ENCODE measurements at places on chromosomes 7 and 10.

DNA sequence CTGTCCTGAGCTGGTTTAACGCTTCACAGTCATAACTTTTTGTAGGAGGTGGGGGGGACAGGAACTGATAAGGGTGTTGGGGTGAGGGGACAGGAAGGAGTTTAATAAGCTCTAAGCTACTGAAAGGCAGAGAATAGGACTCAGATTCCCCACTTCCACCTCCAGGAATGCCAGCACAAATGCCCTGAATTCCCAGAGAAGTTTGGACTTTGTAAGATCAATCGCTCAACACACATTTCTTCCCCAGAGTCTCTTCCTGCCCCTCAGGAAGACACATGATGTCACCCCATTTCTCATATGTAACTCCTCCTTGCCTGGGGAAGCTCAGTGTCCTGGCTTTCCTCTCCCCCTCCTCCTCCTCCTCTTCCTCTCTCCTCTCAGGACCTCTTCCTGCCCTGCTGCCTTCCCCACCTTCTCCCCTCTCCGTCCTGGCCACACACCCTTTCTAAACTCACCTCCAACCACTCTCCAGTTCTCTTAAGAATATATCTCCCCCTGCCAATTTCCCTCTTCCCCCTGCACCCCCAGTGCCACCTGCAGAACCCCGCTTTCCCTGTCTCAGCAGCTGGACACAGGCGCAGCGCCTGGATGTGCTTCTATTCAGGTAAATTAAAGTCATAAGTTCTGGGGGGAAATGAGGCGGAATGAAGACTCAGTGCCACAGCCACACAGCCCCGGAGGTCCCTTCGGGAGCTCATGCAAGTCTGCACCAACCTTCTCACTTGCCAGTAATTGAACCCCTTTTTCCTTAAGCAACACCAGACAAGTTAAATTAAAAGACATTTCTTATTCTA is 5.3 kb upstream of the LOXL4 start:
- DNase-seq, result no peak

DNA sequence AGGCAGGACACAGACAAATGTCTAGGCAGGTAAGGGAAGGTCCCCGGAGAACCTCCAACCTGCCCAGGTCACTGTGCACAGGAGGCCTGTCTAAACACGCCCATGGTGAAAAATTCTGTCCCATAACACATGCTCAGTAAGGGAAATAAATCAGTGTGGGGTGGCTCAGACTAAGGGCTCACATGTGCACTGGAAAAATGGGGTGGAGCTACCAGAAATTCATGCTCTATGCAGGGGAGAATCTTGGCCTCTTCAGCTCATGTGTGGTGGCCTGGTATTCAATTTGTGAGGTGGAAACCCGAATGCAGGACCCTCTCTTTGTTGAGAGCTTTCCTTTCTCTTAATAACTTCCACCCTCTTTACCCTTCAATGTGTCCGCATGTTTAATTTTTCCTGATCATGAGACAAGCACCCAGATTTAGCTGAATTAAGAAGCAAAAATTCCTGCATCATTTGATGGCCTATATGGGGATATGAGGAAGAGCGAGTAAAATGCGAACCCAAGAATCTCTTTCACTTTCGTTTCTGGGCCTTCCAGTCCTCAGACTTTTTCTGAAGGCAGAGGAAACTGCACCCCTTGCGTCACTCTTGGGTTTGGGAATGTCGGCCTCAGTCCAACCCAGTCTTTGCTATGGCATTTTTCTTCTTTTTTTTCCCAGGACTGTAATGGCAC is 163.2 kb downstream of the DGKB start:
- no peak for DNase-seq

DNA sequence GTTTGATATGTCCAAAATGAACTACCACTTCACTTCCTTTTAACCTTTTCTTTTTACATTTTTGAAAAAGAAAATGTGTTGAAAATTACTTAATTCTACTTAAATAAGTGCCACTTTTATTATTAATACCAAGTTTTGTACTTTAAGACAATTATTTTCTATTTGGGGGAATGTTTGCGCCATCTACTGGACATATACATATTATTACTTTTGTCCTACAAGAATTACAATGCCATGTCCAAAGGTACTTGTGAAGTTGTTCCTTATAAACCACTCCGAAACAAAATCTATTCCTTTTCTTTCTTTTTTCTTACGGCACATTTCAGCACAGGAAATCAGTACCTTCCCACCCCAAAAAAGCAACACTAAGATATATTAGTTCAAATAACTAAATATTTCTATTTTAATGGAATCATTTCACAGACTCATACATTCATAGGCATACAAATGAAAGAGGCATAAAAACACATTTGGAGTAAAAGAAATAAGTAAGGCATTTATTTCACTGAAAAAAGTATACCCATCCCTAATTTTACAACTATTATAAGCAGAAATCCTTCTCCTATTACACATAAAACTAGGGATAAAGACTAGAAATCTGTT is 169.9 kb downstream of the RNF133 start:
- DNase-seq, result peak; percentile 5

DNA sequence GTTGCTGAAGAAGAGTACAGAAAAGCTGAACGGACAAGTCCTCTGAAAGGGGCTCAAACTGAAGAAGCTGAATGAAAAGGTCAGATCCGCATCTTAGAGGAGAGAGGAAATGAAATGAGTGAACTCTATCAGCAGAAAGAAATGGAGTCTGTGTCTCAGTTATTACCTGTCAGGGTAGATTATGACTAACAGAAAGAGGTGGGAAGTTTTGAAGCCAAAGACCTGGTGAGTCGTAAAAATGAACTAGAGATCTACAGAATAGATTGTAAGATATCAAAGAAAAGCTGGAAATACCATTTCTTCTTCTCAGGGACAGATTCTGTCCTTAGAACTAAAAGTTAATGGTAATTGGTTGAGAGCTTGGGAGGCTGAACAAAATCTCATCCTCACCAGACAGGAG is 11.1 kb upstream of the MBL2 start:
- DNase-seq, result no peak

DNA sequence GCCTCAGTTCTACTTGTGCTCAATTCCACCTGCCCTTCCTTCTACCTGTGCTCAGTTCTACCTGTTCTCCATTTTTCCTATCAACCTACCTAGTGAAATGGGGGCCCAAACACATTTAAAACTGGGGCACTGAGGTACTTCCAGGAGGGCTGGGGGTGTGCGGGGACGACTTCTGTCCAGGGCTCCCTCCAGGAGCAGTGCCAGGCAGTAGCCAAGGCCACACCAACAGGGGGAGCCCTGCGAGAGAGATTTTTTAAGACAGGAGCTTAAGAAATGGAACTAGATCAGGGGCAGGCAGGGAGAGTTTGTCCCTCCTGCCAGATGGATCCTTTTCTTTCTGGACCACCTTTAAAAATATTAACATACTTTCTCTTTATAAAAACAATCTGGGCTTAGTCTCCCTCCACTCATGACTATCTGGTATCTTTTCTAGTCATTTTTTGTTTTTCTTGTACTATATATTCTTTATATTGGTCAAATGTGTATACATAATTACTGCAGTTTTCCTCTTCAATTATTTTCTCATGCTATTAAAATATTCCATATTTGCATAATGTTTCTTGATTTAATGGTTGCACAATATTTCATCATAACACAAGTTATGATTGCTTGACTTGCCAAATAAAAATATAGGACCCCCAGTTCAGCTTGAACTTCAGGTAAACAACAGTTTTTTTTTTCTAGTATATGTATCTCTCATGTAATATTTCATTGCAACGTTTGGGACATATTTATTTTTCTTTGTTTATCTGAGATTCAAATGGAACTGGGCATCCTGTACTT is 47.3 kb upstream of the INSYN2A start:
- no peak for DNase-seq

DNA sequence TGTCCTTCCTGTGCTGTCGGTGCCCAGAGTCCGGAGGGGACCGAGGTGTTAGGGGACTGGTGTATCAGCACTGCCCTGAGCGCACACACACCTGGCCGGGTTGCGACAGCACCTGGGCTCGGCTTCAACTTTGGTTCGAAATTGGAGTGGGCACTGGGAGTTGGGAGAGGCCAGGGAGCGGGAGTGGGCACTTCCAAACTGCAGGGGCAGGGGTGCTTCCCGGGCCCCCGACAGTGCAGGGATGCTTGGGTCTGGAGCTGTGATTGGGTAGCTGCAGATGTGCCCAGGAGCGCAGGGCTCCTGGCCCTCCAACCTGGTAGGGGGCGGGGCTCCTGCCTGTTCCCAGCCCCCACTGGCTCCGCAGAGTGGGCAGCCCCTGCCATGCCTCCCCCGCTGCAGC is 7.7 kb downstream of the BBS9 start:
- no peak for DNase-seq
